ENCODE measurements at places on chromosomes 7 and 10.

GRCh38 chr7:11557627-11558026, 274.4 kb downstream of the THSD7A start:
- no peak for DNase-seq

DNA sequence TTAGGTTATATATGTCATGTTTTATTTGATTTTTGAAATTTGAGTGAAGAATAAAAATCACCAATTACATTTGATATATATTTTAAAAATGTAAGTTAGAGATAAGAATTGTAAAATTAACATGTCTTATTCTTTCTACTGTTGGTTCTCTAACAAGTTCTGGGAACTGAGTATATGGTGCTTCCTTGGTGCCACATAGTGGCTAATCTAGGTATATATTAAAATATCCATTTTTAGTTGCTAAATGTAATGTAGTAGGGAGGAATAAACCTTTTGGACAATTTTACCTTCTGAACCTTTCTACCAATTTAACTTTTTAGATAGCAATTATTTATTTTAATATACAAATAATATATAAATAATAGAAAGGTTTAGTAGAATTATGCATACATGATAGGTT, 17.5 kb downstream of the CFAP69 start:
- DNase-seq: no peak

DNA sequence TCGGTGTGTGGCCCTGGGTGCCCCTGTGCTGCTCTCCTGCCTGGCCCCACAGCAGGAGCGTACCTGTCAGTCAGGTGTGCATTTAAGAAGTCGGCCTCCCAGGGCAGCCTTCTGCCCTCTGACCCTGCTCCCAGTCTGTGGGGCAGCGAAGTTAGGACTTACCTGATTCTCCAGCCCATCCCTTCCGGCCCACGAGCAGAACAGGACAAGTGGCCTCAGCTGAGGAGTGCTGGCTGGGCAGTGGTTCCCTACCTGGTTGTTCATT, 24.7 kb downstream of the CTBP2 start:
- DNase-seq: no peak

DNA sequence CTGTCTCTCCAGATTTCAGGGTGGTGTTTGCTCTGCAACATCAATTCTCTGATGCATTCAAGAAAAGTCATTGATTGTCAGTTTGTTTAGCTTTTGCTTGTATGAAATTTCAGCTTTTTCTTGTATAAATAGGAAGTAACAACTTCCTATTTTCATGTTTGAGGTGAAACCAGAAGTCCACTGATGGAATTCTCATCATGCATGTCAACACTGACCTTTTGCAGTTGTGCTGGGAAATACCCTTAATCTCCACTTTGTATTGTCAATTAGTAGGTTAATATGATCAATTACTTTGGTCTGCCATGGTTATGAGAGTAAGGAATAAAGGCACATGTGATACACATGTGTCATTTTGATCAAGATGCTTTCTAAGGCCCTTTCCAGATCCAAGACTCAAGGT, 208.8 kb upstream of the HPS1 start:
- DNase-seq: no peak
